Osteocyte (in vitro differentiated cells): ENCODE measurements at places on chromosomes 7 and 10. TPM values are rescaled to one million over a fixed set of nuclear protein-coding genes. Genes with fewer than 3 reads are reported as not detected.

Gene SPDYE1
- total RNA-seq = not detected in 2 replicates

- DNase-seq = no peak
- H3K27ac ChIP-seq = no peak overlapping the region
- no peaks in the 10 kb centered on the region for H3K36me3 ChIP-seq
- H3K4me3 ChIP-seq = no peak overlapping the region
Observed at GRCh38 chr10:111079241-111079760, 2.5 kb downstream of the ADRA2A start.

DNA sequence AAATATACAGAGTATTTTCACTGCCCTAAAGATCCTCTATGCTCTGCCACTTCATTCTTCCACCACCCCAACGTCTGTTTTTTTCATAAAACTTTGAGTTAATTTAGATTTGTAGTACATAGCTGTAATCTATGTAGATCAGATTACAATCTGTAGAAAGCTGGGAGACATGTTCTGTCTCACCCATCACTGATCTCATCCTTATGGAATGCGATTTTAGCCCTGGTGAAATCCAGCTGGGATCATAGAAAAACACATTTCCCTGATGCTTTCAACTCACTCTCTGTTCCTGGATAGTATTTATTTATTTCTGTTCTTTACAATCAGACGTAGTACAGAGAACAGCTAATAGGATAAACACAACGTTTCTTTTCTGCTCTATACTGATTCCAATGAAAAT, 521.0 kb downstream of the KIF20B start:
- no peaks in the 10 kb centered on the region for H3K36me3 ChIP-seq
- no peaks in the 10 kb centered on the region for H3K27me3 ChIP-seq
- DNase-seq = no peak
- peaks cover 28% of the 10 kb centered on the region for H3K4me1 ChIP-seq

DNA sequence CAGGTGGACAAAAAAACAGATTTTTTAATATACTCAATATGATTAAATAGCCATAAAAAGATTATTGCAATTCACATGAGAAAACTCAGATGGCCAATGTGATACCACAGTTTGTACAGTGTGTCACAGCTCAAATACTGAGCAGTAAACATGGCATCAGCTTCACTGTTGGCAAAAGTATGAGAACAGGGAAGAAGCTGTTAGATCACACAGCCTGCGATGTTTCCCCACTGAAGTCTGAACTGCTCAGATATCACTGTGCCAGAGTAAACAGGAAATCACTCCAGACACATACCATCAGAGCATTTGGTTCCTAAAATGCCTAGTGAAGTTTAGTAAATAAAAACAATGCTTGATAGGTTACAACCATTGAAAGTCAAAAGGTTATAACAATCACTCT, 347.8 kb downstream of the ETV1 start:
- no peaks in the 10 kb centered on the region for H3K36me3 ChIP-seq
- H3K27me3 ChIP-seq = no peaks in the 10 kb centered on the region
- H3K4me3 ChIP-seq = no peak overlapping the region
- DNase-seq = no peak

Gene SFXN4
- total RNA-seq = 10.9 and 12.2 TPM in 2 replicates

- no peaks in the 10 kb centered on the region for H3K27me3 ChIP-seq
- H3K27ac ChIP-seq = no peak overlapping the region
- H3K4me1 ChIP-seq = no peaks in the 10 kb centered on the region
- peaks cover 2% of the 10 kb centered on the region for H3K36me3 ChIP-seq
- no peak overlapping the region for H3K4me3 ChIP-seq
Observed at GRCh38 chr10:10745291-10745690, 272.4 kb upstream of the CELF2 start.

DNA sequence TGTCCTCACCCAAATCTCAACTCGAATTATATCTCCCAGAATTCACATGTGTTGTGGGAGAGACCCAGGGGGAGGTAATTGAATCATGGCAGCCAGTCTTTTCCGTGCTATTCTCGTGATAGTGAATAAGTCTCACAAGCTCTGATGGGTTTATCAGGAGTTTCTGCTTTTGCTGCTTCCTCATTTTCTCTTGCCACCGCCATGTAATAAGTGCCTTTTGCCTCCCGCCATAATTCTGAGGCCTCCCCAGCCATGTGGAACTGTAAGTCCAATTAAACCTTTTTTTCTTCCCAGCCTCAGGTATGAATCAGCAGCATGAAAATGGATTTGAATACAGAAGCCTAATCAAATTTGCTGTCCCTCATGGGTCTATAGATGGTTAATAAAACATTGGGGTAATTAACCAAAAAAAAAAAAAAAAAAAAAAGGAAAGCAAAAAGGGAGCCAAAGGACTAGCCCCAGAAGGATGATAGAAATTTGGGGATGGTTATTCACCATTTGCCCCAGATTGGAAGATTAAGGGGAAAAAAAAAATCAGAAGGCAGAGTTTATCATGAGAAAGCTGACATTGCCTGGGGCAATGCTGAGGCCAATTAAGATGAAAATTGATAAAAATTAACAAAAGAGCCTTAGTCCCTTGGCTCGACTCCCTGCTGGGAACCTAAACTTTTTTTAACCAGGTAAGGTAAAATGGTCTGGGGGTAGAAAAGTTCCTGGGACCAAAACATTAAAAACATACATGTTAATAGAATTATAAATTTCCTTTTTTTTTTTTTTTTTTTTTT, 27.6 kb downstream of the AVL9 start:
- H3K4me3 ChIP-seq = no peak overlapping the region
- DNase-seq = no peak
- no peak overlapping the region for H3K27ac ChIP-seq
- H3K4me1 ChIP-seq = no peaks in the 10 kb centered on the region
- H3K36me3 ChIP-seq = peaks cover 19% of the 10 kb centered on the region
- no peaks in the 10 kb centered on the region for H3K27me3 ChIP-seq
